ENCODE measurements at places on chromosomes 2 and 18.

DNA sequence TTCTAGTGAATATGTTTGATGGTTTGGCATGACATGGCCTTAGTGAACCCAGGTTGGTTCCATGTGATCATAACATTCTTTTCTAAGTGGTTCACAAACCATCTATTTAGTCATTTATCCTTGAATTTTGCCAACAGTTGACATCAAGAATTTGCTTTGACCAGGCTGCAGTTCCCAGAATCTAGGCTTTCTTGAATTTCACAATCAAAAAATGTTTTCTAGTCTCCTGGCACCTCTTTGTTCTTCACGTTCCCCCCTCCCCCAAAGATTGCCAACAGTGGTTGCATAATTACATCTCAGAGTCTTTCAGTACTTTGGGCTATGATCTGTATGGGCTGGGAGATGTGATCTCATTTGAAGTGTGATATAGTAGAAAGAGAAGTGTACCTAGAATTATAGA lies 124.0 kb downstream of the GATA6 start:
- no peak for DNase-seq

DNA sequence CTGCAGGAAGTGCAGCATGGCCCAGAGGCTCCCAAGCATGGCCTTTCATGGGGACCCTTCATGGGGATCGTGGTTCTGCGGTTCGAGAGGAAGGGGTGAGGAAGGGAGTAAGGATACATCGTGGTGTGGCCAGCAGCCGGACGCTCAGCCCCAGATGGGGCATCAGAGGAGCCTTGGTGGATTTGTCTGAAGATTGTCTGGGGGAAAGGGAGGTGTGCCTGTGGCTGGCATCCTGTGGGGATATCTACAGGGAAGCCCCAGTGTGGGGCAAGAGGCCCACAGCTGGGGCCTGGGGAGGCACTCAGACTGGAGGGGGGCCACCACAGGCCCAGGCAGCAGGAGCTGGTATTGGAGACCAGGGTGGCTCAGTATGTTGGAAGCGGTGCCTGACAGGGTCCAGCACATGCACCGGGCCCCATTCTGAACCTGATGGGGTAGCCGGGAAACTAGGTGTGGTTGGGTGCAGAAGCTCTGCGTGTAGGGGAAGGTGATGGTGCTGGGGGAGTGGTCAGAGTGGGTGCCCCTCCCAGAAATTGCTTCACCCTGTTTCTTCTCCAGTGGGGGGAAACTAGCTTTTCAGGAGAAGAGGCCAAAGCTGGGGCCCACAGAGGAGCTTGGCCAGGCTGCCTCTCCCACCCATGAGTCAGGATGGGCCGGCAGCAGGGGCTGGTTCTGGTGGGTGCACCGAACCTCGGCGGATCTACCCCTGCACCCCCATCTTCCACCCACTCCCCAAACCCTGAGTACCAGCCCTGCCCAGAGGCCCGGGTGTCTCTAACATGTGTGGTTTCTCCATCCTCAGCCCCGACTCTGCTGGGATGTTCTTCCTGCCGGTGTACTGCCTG lies 274.4 kb upstream of the HDAC4 start:
- DNase-seq: no peak

DNA sequence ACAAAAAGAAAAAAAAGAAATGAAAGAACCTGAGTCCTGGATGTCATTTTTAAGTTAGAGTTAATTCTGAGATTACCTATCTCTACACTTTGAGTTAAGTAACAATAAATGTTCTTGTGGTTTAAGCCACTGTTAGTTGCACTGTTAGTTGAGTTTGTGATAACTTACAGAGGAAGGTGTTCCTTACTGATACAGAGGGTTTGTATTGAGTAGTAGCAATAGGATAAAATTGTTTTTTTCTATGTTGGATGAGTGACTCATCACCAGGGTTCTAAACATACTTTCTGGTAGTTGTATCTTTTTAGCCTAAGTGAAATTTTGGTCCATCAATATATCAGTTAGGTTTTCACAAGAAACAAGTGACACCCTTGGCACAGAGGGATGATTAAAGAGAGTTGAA lies 4.0 kb upstream of the LCLAT1 start:
- DNase-seq: no peak

- peak; percentile 48 for DNase-seq
Observed at GRCh38 chr18:26487437-26487836, 60.9 kb downstream of the KCTD1 start.

DNA sequence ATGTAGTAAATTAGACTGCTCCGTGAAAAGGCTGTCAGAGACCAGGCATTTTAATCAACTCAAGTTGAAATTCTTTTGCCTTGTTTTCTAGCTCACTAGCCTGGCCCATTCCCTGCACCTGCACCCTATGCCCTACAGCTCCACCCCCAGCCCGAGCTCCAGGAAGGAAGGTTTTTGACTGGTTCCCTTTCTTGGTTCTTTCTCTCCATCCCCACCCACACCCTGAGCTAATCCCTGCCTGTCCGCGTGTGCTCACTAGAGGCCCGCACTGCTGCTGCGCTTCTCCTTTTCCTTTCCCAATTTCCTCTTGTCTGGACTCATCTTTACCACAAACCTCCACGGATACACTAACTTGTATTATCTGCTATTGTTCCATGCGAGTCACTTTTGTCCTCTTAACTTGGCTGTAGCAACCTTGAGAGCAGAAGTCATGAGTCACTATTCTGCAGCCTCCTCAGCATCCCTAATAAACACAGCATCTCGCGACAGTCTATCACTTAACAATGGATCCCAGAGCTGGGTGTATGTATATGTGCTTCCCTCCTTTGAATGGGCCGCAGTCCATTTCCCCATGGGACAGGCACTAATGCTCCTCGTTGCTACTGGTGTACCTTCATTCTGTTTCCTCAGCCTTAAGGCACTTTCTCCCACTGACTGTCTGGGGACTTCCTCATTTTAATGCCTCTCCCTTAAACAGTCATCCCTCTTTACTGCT lies 36.5 kb downstream of the COLEC12 start:
- DNase-seq: peak; percentile 86

- no peak for DNase-seq
Observed at GRCh38 chr18:63225434-63225833, 94.1 kb downstream of the BCL2 start.

GRCh38 chr2:240494194-240494793 lies 58.8 kb downstream of the GPC1 start:
- no peak for DNase-seq

GRCh38 chr18:77106331-77106730 lies 26.3 kb downstream of the MBP start:
- DNase-seq: no peak

- no peak for DNase-seq
Observed at GRCh38 chr2:100320547-100321178, 1.6 kb downstream of the LONRF2 start.

- no peak for DNase-seq
Observed at GRCh38 chr18:74683573-74683972, 85.9 kb downstream of the ZNF407 start.

- no peak for DNase-seq
Observed at GRCh38 chr18:77077401-77077800, 55.2 kb downstream of the MBP start.

DNA sequence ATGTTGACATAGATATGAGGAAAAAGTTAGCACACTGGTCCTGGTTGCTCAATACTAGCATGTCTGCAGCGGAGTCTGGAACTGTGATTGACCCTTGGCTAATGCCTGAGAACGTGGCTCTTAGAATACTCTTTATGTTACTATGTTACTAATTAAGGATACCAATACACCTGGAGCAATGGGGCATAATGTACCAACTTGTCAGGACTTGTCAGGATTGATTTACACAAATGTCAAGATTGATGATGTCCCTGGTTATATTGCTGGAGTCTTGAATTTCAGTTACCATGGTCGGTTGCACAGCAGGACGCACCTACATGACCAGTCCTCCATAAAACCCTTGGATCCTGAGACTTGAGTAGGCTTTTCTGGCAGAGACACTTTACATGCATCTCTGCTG lies 810.9 kb downstream of the CPS1 start:
- no peak for DNase-seq

GRCh38 chr18:7766817-7767216 lies 199.7 kb downstream of the PTPRM start:
- DNase-seq: no peak

DNA sequence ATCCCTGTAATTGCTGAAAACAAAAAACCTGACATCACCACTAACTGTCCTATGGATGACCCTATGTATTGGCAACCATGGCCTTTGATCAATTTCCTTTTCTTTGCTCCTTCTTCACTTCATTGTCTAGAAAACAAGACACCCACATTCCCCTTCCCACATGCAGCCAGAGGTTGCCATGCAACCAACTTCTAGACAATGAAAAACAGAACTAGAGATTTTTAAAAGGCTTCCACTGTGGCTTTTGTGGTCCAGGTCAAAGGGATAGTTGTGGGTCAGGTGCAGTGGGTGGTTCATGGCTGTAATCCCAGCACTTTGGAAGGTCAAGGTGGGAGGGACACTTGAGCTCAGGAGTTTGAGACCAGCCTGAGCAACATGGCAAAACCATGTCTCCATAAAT lies 139.3 kb upstream of the DOK6 start:
- no peak for DNase-seq
